ENCODE measurements at places on chromosomes 1 and 21.

DNA sequence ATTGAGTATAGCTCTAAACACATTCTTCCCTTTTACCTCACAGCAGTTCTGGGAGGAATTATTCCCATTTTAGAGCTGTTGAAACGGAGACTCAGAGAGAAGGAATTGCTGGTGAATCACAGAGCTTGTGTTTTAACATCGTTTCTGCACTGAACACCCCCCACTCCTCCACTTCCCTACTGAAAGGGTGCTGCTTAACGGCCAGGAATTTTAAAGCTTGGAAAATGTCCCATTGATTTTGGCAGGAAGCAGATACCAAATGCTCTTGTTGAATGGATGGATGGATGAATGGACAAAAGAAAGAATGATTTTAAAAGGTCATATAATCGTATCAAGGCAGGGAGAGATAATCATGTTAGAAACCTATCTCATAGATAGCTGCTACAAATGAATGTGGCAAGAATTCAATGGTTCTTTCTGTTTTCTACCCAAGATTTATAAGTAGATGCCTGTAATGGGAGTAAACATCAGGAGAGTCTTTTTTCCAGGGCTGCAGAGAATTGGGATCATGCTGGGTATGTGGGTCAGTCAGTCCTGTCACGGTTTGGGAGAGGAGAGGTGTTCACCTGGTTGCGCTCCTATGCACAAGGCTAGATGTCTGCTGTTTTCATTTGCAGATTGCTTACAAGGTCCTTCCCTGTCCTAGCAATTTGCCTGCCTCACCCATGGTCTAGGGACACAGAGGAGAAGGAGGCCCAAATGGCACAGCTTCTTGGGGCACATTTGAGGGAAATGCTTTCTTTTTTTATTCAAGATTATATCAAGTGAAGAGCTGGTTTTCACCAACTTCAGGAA, 19.0 kb downstream of the FAM163A start:
- DNase-seq = no peak

DNA sequence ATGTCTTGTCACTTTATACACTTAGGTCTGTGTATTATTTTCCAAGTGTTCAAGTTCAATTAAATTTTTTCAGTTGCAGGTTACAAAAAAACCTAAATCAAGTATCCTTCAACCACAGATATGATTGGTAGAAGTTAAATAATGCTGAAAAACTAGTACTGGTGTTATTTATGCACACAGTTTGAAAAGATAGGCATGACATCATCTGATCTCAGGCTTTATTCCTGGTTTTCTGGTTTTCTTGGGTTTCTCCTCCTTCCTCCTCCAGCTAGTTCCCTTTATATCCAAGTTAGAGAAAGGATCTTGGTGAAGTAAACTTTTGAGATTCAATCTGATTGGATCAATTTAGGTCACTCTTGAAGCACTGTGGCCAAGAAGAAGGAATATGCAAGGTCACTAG, 1201.1 kb upstream of the B3GALT2 start:
- no peak for DNase-seq

DNA sequence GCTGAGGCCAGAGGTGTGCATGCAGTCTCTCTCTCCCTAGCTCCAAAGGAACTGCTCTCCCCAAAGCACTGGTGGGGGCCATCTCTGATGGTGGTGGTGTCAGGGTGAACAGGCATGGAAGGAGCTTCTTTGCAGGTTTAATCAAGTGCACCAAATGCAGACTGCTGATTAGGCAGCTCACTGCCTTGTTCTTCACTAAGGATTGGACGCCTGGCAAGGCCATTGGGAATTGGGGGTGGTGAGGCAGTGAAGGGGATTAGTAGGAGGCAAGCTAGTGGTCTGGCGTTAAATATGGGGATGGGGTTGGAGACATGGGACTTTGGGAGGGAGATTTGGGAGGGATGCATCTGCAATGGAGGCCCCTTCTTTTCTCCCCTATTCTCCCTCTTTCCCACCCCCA, 1.5 kb downstream of the CACNA1E start:
- no peak for DNase-seq

- DNase-seq = peak; percentile 36
These were observed 36.9 kb upstream of the IFI16 start for GRCh38 chr1:158972841-158973240.

DNA sequence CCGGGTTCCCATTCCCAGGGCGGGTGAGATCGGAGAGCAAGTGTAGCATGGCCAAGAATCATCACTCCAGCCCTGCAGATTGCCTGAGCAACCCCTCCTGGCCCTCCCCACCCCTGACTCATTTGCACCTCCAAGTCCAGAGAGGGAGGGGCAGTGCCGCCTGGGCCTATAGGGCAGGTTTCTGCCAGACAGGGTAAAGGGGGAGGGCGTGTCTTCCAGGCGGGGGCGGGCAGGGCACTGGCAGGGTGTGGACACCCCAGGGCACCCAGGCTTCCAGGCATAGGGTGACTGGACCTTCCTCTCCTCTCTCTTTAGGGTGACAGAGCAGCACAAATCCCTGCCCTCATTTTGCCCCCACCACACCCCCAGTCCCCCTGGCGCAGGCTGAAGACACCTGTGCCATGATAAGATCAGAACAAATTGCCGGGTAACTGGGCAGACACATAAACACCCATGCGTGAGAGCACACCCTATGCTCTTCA, 3.2 kb upstream of the CRYBG2 start:
- DNase-seq = no peak

- DNase-seq = no peak
These were observed 74.3 kb downstream of the SDC3 start for GRCh38 chr1:30834253-30834652.

GRCh38 chr1:205976708-205977401, 26.3 kb downstream of the RAB7B start:
- DNase-seq = peak; percentile 32

GRCh38 chr1:214280386-214281020, 456 bp upstream of the SMYD2 start:
- DNase-seq = peak; percentile 39

DNA sequence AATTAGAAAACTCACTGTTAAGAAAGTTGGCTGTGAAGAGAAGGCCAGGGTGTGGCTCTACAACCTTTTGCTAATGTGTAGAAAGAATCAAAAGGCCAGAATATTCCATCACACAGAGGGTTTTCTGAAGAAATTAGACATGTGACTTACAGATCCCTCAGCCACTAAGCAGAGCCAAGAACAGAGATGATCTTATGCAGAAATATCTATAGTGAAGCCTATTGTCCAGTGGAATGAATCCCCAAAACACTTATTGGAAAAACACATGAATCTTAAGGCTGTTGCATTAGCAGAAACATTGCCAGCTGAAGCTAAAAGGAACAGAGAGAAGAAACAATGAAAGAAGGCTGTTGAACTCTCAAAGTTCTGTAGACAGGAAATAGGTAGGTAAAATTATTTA, 979.2 kb downstream of the MRPL39 start:
- DNase-seq = no peak

GRCh38 chr1:170749549-170749948, 85.6 kb downstream of the PRRX1 start:
- DNase-seq = no peak

DNA sequence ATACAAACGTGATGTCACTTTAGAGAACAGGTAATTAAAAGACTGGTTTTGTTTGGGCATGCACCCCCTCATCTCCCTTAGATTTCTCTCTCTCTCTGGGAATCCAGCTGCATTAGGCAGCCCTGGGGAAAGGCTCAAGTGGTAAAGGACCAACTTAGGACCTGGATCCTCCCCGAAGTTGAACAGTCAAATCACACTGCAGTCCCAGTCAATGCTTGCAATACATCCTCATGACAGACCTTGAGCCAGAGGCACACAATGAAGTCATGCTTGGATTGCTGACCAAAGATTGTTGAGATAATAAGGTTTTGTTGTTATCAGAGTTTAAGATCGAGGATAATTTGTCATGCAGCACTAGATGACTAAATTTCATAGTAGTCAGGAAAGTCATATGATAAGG, 1285.8 kb upstream of the NCAM2 start:
- no peak for DNase-seq

GRCh38 chr1:26349188-26349876, 4.6 kb downstream of the CRYBG2 start:
- DNase-seq = peak; percentile 78

DNA sequence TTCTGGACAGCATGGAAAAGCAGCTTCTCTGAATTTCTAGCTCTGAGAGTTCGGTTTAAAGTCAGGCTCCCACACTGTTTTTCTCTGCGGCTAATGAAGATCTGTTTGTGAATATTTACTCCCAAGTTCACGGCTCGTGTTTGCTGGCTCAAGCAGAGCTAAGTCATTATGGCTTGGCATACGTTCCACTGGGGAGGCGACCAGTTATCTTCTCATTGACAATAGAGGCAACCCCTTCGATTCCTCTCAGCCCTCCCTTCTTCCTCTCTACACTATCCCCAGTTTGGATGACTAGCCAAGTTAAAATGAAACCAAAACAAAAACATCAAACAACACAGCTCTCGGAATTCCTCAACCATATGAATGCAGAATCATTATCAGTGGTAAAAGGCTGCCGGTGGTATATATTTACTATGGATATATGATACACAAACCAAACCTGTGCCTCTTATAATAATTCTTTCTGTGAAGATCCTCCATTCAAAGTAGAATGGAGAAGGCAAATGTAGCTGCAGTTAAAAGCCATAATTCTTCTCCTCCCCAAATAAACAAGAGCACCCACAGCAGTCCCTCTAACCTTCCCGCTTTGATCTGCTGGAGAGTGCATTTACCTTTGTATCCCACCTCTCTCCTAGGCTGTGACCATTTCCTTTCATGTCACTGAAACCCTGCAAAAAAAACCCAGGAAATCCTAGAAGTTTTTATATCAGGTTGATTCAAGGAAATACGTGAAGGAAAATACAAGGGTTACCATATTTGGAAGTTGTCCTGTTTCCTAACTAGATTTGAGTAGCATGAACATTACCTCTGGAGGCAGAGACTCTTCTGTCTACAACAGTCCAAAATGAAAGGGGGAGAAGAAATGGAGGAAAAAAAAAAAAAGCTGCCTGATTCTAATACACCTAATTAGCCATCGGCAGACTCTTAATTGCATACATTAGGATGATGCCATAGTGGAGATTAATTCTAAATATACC, 108.3 kb upstream of the USH2A start:
- DNase-seq = peak; percentile 35

- DNase-seq = no peak
These were observed 293.8 kb upstream of the POU3F1 start for GRCh38 chr1:38340409-38340808.

DNA sequence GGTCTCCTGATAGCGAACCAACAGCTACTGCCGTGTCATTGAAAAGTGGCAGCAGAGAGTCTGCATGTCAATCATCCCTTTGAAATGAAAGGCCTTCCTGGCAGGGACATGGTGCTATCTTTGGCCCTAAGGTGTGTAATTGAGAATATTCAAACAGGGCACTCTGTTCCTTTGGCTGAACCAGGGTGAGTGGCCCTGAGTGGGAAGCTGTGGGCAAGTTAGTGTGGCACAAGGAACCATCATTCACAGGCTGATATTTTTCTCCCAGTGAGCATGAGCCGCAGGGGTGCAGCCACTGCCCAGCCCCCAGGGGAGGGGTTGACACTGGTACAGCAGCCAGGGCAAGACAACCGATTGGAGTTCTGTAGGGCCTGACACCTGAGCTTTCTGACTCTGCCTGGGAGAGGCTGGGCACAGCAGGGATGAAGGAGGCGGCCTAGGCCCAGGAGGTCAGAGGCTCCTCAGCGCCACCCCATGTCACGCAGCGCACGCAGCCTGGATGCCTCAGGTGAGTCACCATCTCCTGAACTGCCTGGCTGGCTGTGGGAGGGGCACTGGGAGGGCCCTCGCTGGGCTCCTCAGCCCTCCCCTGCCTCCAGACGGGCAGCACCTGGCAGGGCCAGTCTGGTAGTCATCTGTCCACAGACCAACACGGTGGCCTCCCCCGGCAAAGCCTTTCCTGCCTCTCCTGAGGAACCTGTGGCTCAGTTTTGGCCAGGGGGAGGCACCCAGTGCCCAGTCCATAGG, 13.2 kb downstream of the QSOX1 start:
- no peak for DNase-seq

- no peak for DNase-seq
These were observed 117.0 kb downstream of the TGFB2 start for GRCh38 chr1:218462116-218462515.

GRCh38 chr1:228032041-228032440, 25.2 kb downstream of the WNT3A start:
- DNase-seq = no peak

DNA sequence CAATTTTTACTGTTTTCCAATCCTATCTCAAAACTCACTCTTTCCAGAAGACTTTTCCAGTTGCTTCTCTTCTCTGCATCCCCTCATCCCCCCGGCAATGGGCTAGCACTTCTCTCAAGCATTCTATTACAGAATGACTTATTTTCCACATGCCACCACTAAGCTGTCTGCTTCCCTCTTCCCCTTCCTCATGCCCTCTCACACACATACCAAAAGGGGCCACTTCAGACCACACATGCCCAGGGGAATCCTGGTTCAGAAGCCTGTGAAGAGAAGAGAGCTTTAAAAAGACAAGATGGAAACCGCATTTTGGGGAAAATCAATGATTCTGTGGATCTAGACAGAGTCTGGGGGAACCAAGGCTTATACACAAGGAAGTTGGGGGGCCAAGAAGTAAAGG, 8.4 kb upstream of the LORICRIN start:
- DNase-seq = no peak

DNA sequence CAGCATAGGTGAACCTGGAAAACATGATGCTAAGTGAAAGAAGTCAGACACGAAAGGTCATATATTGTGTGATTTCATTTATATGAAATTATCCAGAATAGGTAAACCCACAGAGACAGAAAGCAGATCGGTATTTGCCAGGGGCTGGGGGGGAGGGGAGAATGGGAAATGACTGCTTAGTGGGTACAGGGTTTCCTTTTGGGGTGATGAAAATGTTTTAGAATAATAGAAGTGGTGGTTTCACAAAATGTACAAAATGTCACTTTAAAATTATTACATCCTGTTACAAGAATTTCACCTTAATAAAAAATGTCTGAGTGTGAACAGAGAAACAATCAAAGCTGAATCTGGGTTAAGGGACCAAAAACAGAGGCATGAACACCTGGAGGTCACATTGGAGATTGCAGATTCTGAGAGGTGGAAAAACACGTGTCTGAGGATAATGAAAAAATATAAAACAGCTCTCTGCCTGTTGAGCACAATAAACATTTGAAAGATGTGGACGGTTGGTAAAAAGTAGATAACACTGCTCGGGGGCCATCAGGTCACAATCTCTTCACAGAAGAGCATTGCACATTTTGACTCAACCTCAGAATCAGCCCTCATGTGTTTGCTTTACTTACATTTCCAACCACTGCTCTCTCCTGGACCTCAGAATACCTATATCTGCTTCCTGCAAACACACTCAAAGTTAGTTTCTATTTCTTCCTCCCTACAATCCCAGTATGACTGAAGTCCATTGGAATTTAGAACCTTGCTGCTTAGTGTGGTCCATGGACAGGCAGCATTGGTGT, 3.2 kb downstream of the SLAMF6 start:
- no peak for DNase-seq

GRCh38 chr1:228913626-228914414, 178.5 kb downstream of the RHOU start:
- no peak for DNase-seq

Measured in fibroblast of villous mesenchyme (primary cell).